ENCODE measurements at places on chromosomes 12 and 14.
A peak's percentile ranks its signal among the peaks of the same experiment; 100 is the strongest.

DNA sequence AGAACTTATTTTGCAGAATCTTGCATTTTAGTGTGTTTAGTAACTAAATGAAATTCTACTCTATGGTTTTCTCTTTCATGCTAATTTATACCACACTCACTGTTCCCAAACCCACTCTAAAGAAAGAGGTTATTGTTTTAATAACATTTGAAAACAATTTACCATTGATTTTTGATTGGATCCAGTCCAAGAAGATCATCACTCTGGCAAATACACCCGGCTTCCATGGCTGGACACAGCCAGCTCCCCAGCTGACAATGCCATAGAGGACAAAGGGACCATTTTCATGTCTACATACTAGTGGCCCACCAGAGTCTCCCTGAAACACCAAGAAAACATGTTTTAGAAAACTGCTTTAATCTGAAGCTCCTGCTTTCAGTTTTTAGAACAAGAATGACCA lies 42.4 kb downstream of the OVCH1 start:
- DNase-seq: no peak

DNA sequence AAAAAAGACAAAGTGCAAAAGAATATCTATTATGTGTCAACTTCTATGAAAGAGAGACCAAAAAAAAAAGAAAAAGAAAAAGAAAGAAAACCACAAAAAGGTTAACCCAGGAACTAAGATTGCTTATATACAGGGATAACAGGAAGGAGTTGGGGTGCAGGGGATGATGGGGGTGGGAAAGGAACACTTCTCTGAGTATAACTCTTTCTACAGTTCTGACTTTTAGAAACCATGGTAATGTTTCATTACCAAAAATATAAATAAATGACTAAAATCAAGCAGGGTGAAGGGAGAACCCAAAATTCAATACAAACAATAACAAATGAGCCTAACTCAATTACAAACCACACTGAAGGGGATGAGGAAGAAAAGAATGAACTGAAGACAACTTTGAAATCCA lies 9.1 kb downstream of the IFNG-AS1 start:
- no peak for DNase-seq

GRCh38 chr12:132955094-132956010 lies 754 bp downstream of the ZNF605 start:
- peak; percentile 28 for DNase-seq

- no peak for DNase-seq
Observed at GRCh38 chr14:103489621-103490020, 33.0 kb downstream of the CKB start.

DNA sequence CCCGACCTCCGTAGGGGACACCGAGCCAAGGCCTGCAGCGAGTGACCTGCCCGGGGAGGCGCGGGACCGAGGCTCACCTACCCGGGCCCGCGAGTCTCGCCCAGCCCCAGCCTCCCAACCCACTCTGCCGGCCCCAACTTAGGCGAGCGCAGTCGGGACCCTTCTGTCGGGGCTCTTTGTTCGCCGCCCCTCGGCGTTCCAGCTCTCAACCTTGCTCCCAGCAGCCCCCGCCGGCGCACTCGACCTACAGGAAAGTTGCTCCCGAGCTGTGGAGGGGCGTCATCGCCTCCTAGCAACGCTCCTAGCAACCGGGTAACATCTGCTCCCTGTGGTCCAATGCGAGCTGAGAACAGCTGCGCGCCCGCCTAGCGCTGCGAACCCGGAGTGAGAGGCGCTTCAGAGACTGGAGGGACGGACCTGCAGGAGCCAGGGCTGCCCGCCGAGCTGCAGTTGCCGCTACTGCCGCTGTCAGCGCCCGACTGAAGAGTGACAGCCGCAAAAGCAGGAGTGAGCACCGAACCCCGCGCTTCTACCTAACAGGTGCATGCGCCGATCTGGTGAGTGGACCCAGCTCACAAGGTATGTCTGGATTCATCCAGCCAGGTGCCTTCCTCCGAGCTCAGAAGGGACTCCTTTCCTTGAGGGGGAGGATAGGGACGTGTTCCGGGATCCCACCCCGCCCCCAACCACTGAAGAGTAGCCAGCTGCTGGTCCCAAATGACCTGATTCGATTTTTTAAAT lies 355.0 kb downstream of the SNAPC1 start:
- DNase-seq: peak; percentile 79

DNA sequence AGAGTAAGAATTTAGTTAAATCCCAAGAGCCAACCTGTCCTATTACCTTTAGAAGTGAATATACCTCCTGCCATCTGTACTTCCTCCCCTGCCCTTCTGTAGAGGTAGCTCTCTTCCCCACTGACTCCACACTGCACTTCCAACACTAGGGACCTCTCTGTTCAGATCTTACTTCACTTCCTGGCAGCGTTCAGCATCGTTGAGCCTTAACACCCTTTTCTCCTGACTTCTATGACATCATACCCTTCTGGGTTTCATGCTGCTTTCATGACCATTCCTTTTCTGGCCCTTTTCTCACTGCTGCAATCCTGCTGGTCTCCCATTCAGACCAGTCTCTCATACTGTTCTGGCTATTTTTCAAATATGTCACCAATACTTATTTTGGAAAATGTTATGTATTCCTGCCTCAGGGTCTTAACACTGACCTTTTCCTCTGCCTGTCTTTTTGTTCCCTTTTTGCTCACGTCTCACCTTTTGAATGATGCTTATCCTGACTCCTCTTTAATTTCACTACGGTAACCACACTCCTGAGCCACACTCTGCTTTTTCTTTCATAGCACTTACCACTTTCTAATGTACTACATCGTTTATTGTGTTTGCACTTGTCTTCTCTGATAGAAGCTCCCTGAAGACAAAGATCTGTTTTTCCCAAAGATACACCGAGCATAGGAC lies 67.6 kb downstream of the PLEKHA5 start:
- no peak for DNase-seq

DNA sequence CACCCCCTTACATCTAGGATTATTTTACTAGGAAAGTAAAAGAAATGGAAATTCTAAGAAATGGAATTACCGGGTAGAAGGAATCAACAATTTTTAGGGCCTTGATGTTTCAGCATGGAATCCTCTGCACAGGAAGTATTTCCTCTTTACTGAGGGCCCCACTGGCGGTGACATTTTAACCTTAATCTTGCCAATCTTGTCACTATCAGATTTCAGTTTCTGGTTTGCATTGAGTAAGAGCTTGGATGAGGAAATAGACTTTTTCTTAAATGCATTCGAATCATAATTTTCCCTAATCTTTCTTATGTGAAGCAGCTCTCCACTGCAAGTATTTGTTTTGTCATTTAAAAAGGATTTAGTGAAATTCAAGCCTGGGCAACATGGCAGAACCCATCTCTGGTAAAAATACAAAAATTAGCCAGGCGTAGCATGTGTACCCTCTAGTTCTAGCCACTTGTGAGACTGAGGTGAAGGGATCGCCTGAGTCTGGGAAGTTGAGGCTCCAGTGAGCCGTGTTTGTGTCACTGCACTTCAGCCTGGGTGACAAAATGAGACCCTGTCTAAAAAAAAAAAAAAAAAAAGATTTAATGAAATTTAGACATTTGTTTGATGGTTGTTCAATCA lies 40.7 kb downstream of the TPCN1 start:
- peak; percentile 58 for DNase-seq

GRCh38 chr12:68612202-68612601 lies 1.5 kb downstream of the RAP1B start:
- no peak for DNase-seq

DNA sequence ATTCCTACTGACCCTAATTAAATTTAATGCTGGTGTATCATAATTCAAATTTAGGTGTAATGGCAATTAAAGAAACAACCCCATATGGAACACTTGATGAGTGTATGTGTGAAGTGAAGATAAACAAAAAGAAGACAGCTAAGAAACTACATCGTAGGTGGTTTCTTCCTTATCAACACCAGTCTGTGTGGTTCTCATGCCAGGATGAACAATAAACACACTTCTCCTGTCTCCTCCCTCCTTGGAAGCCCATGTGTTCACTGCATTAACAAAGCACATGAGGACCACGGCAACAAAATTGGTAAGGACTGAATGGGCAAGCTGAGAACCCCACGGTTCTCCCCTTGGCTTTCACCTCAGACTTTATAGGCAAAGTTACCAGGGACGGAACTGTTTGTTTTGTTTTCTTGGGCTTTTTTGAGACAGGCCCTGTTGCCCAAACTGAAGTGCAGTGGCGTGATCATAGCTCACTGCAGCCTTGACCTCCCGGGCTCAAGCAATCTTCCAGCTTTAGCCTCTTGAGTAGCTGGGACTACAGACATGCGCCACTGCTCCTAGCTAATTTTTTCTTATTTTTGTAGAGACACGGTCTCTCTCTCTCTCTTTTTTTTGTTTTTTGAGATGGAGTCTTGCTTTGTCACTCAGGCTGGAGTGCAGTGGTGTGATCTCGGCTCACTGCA lies 71.0 kb downstream of the TRAFD1 start:
- no peak for DNase-seq

- no peak for DNase-seq
Observed at GRCh38 chr14:93163564-93163963, 21.1 kb downstream of the MOAP1 start.

DNA sequence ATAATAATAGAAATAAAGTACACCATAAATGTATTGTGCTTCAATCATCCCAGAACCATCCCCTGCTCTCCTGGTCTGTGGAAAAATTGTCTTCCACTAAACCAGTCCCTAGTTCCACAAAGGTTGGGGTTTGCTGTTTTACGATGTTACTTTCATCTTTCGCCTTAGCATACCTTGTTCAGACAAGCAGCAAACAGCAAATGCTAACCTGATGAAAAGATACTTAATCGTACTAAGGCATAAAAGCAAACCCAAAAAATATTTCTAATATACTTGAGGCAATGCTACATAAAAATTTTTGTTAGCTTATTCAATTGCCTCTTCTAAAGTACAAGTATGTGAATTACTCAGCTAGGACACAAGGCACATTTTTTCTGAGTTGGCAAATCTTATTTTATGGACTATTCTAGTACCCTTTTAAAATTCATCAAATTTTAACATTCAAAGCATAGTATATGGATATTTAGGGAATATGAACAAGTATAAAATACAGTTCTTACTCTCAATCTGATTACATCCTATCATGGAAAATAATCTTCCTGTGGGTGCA lies 97.1 kb upstream of the PLEKHG7 start:
- no peak for DNase-seq

Data from stimulated activated CD4-positive, alpha-beta T cell treated with anti-CD3 and anti-CD28 coated beads, Interleukin-15, amount 100 ng/mL, for 24 hours (primary cell).